ENCODE measurements at places on chromosomes 7 and 10. TPM values are rescaled to one million over a fixed set of nuclear protein-coding genes. Genes with fewer than 3 reads are reported as not detected.

The CCDC146 gene
- 3.2 TPM for total RNA-seq

The DDC gene
- total RNA-seq: not detected

The CDHR1 gene
- total RNA-seq: 10.2 TPM

The TMEM270 gene
- not detected for total RNA-seq

The AKR1B1 gene
- total RNA-seq: 102 TPM

The CCL24 gene
- 0.90 TPM for total RNA-seq

The MYL7 gene
- total RNA-seq: not detected

The ANXA8L1 gene
- total RNA-seq: not detected

The PRSS1 gene
- not detected for total RNA-seq

The COL17A1 gene
- not detected for total RNA-seq

DNA sequence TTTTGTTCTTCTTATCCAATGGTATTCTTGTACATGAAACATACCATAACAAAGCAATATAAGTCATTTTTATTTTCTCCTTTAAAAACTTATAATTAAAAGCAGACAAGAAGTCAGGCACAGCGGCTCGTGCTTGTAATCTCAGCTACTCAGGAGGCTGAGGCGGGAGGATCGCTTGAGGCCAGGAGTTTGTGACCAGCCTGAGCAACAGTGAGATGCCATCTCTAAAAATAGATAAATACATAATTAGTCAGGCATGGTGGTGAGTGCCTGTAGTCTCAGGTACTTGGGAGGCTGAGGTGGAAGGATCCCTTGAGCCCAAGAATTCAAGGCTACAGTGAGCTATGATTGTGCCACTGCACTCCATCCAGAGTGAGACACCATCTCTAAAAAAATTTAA is 195.1 kb upstream of the FZD1 start:
- H3K27ac ChIP-seq: no peak overlapping the region
- no peaks in the 10 kb centered on the region for H3K4me1 ChIP-seq
- peaks cover 1% of the 10 kb centered on the region for H3K27me3 ChIP-seq

- H3K27me3 ChIP-seq: no peaks in the 10 kb centered on the region
- no peak overlapping the region for H3K4me3 ChIP-seq
- H3K4me1 ChIP-seq: peaks cover 7% of the 10 kb centered on the region
- no peaks in the 10 kb centered on the region for H3K36me3 ChIP-seq
- no peak for DNase-seq
Observed at GRCh38 chr10:109957092-109957797, 33.9 kb upstream of the XPNPEP1 start.

DNA sequence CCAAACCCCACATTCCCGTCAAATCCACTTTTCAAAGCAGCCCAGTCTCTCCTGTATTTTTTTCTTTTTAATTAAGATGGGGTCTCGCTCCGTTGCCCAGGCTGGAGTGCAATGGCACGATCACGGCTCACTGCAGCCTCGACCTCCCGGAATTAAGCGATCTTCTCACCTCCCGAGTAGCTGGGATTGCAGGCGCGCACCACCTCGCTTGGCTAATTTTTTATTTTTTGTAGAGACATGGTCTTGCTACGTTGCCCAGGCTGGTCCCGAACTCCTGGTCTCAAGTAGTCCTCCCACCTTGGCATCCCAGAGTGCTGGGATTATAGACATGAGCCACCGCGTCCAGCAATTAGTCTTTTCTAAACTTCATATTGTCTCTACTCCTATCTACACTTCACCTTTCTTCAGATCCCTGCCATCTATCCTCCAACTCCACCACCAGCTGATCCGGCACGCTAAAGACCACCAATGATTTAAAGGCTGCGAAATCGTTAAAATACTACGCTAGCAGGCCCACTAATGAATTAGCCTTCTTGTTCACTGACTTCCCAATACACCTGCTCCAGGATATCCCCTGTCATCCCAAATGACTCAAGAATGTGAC is 525 bp upstream of the CHUK start:
- H3K27me3 ChIP-seq: no peaks in the 10 kb centered on the region
- peaks cover 28% of the 10 kb centered on the region for H3K36me3 ChIP-seq
- H3K4me1 ChIP-seq: peaks cover 35% of the 10 kb centered on the region
- DNase-seq: no peak
- H3K27ac ChIP-seq: peak overlapping the region; percentile 71
- H3K4me3 ChIP-seq: peak overlapping the region; percentile 98

DNA sequence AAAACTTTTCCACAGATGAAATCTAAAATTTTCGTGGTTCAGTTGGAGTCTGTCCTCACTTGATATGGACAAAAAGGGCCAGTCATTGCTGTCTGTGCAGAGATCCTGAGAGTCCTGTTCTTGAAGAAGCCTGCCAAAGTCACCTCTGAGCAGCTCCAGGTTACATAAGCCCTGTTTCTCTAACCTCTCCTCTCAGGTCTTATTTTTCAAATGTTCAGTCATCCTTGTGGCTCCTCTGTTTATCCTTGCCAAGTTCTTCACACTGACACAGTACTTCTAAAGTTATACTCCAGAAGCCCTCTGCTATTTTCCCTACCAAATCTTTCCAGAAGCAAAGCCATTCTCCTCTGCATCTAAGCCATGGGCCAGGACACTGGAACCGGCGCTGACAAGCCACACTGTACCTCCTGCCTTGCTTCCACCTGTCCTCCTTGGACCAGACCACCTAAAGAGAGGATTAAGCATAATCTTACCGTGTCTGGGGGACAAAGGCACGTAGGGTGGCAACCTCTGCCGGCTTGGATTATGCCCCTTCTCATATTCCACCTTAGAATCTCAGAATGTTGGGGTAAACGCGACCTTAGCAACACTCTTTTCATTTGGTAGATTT is 161.6 kb downstream of the JAZF1 start:
- peaks cover 7% of the 10 kb centered on the region for H3K36me3 ChIP-seq
- no peak overlapping the region for H3K4me3 ChIP-seq
- DNase-seq: no peak
- no peaks in the 10 kb centered on the region for H3K27me3 ChIP-seq

GRCh38 chr10:71911296-71911953 is 52.8 kb upstream of the CHST3 start:
- no peak for DNase-seq
- peaks cover 16% of the 10 kb centered on the region for H3K4me1 ChIP-seq
- H3K4me3 ChIP-seq: no peak overlapping the region
- no peak overlapping the region for H3K27ac ChIP-seq

- H3K36me3 ChIP-seq: no peaks in the 10 kb centered on the region
- no peaks in the 10 kb centered on the region for H3K4me1 ChIP-seq
- no peak overlapping the region for H3K4me3 ChIP-seq
- no peak overlapping the region for H3K27ac ChIP-seq
- H3K27me3 ChIP-seq: peaks cover 6% of the 10 kb centered on the region
Observed at GRCh38 chr10:95536017-95536416, 25.2 kb downstream of the SORBS1 start.

GRCh38 chr7:102069931-102070629 is 216.6 kb upstream of the SH2B2 start:
- H3K36me3 ChIP-seq: peaks cover 11% of the 10 kb centered on the region
- H3K4me3 ChIP-seq: no peak overlapping the region
- no peak overlapping the region for H3K27ac ChIP-seq
- H3K4me1 ChIP-seq: no peaks in the 10 kb centered on the region
- no peaks in the 10 kb centered on the region for H3K27me3 ChIP-seq

- H3K4me1 ChIP-seq: no peaks in the 10 kb centered on the region
- H3K27ac ChIP-seq: no peak overlapping the region
- DNase-seq: no peak
- H3K36me3 ChIP-seq: no peaks in the 10 kb centered on the region
Observed at GRCh38 chr7:124630395-124630794, 135.2 kb downstream of the GPR37 start.

GRCh38 chr7:4739528-4739992 is 35.9 kb upstream of the AP5Z1 start:
- no peak overlapping the region for H3K4me3 ChIP-seq
- peak overlapping the region; percentile 82 for H3K27ac ChIP-seq
- DNase-seq: no peak
- H3K27me3 ChIP-seq: no peaks in the 10 kb centered on the region
- no peaks in the 10 kb centered on the region for H3K36me3 ChIP-seq
- H3K4me1 ChIP-seq: peaks cover 30% of the 10 kb centered on the region

DNA sequence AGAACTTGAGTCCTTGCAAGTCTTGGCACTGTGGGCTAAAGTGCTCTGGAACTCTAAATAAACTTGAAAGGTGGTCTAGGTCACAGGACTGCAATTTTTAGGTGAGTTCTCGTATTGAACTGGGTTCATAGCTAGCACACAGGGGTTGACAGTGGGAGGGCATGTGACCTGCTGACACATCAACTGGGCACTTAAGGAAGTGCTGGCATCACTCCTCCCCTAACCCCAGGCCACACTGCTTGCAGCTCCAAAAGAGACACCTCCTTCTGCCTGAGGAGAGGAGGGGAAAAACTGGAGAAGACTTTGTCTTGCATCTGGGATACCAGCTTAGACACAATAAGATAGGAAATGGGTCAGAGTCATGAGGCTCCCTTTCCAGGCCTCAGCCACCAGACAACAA is 38.0 kb upstream of the AASS start:
- H3K4me3 ChIP-seq: no peak overlapping the region
- no peaks in the 10 kb centered on the region for H3K4me1 ChIP-seq
- H3K27me3 ChIP-seq: no peaks in the 10 kb centered on the region
- H3K27ac ChIP-seq: no peak overlapping the region

GRCh38 chr7:50206453-50207250 is 97.9 kb upstream of the IKZF1 start:
- H3K4me1 ChIP-seq: peaks cover 56% of the 10 kb centered on the region
- peak overlapping the region; percentile 91 for H3K27ac ChIP-seq
- no peaks in the 10 kb centered on the region for H3K27me3 ChIP-seq
- no peak for DNase-seq
- H3K36me3 ChIP-seq: no peaks in the 10 kb centered on the region
- H3K4me3 ChIP-seq: peak overlapping the region; percentile 61

GRCh38 chr7:16728811-16729210 is 24.7 kb upstream of the TSPAN13 start:
- H3K4me3 ChIP-seq: no peak overlapping the region
- no peak overlapping the region for H3K27ac ChIP-seq
- no peaks in the 10 kb centered on the region for H3K36me3 ChIP-seq

DNA sequence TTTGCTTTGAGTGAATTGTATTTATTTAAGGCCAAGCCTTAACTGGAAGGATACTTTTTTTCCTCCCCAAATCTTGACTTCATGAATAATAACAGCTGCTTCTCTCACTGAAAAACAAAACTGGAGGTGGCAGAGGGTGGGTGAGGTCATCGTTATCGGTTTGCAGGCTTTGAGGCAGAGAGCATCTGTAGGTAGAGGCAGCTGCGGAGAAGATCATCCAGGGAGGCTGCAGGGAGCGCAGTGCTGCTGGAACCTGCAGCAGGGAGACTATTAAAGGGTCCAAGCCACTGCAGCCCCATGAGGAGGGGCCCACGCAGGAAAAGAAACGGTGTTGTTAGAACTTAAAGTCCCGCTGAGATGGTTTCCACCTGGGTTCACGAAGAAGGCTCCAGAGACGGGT is 112.1 kb upstream of the SDK1 start:
- no peak for DNase-seq
- no peaks in the 10 kb centered on the region for H3K36me3 ChIP-seq
- no peaks in the 10 kb centered on the region for H3K4me1 ChIP-seq
- no peak overlapping the region for H3K4me3 ChIP-seq
- H3K27me3 ChIP-seq: peaks cover 8% of the 10 kb centered on the region
- no peak overlapping the region for H3K27ac ChIP-seq

- H3K4me3 ChIP-seq: no peak overlapping the region
- H3K27ac ChIP-seq: no peak overlapping the region
- H3K27me3 ChIP-seq: no peaks in the 10 kb centered on the region
- DNase-seq: no peak
- H3K4me1 ChIP-seq: no peaks in the 10 kb centered on the region
- H3K36me3 ChIP-seq: no peaks in the 10 kb centered on the region
Observed at GRCh38 chr10:80416479-80417098, 8.2 kb downstream of the PRXL2A start.

DNA sequence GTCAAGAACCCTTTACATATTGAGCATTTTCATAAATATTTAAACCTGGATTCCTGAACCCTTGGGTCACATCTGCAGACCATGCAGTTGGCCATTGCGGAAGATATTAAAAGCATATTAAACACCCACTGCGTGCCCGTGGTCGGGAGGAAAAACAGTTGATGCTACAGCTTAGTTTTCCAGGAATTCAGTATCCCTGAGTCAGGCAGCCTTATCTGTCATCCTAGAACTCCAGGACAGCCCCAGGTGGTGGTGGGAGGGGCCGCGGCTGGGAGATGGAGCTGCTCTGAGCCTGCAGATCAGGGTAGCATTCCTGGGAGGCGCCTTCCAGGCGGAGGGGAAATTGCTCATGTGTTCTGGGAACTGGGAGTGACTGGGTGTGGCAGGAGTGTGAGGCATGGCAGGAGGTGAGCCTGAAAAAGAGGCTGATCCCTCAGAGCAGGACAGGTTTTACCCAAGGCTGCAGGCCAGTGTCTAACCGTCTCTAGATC is 222.9 kb upstream of the SH2B2 start:
- H3K27me3 ChIP-seq: no peaks in the 10 kb centered on the region
- no peak for DNase-seq
- H3K36me3 ChIP-seq: no peaks in the 10 kb centered on the region
- H3K4me3 ChIP-seq: no peak overlapping the region
- no peak overlapping the region for H3K27ac ChIP-seq

DNA sequence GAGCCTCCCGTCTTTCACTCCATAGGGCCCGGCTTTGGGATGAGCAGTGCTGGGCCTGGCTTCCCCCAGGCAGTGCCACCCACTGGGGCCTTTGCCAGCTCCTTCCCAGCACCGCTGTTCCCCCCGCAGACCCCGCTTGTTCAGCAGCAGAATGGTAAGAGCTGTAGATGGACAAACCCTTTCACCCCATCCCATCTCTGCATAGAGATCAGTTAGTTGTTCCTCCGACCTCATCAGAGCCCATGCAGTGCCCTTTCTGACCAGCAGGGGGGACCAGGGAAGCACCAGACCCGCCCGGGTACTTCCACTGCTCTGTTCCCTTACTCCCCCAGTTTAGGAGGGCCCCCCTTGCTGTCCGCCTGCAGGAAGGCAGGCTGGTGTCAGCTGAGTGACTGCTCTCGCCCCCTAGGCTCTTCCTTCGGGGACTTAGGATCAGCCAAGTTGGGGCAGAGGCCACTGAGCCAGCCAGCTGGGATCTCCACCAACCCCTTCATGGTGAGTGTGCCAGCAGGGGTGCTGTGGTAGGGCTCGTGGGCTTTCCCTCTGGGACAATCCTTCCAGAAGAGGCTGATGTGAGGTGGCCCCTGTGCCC is 9.8 kb downstream of the SAP25 start:
- H3K27ac ChIP-seq: no peak overlapping the region
- H3K4me1 ChIP-seq: peaks cover 10% of the 10 kb centered on the region
- H3K4me3 ChIP-seq: no peak overlapping the region

- no peak overlapping the region for H3K4me3 ChIP-seq
- H3K27ac ChIP-seq: no peak overlapping the region
- H3K36me3 ChIP-seq: no peaks in the 10 kb centered on the region
- H3K27me3 ChIP-seq: peaks cover 29% of the 10 kb centered on the region
Observed at GRCh38 chr10:98097616-98098015, 36.8 kb upstream of the R3HCC1L start.

DNA sequence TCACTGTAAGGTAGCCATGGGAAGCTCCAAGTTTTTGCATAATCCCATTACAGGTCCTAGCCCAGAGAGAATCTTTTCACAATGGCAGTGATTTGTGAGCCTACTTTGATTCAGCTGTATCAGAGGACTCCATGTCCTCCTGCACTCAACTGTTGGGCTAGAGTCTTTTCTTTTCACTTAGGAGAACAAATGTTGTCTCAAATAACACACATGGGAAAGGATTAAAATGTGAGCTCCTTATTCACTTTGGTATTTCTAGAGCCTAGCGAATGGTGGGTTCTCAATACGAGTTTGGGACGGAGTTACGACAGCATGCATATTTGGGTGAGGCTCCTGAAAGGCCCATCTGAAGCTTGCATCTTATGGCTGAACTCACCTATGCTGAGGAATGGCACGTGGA is 183.5 kb upstream of the STEAP4 start:
- no peaks in the 10 kb centered on the region for H3K27me3 ChIP-seq
- no peak overlapping the region for H3K4me3 ChIP-seq
- H3K4me1 ChIP-seq: no peaks in the 10 kb centered on the region
- H3K27ac ChIP-seq: no peak overlapping the region
- H3K36me3 ChIP-seq: no peaks in the 10 kb centered on the region
- no peak for DNase-seq

Data from natural killer cell treated with Interleukin-12 subunit alpha and Interleukin-12 subunit beta and Interleukin-15 and Interleukin-18, amount 100 ng/mL, for 72 hours (primary cell).